ENCODE measurements at places on chromosomes 6 and 20.

DNA sequence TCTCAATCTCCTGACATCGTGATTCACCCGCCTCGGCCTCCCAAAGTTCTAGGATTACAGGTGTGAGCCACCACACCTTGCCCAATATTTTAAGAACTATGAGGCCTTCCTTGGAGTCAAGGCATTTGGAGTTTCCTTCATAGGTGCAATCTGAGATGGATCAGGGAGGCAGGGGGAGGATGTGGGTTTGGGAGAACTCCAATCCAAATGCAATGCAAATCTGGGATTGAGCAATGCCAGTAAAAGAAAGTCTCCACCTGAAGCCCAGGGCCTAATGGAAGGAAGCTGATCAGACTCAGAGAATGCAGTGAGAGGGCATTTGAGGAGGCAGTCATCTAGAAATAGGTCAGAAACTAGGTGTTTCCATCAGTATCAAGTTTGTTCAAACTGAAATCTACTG, 21.2 kb downstream of the RSPH3 start:
- DNase-seq: peak; percentile 27

DNA sequence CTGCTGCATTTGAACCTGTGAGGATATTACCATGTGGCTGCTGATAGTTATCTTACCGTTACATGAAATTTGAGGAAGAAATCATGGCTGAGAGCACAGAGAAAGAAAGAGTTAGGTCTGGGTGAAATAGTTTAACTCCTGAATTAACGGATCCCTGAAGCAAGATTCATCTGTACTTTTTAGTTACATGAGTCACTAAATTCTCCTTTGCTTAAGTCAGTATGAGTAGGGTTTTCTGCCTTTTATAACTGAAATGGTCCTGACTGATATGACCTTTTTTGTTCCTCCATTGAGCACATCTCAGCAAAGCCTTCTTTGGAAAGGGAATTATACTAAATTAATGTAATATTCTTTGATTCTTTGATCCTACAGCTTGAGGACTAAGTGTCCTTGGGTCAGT, 333.3 kb upstream of the ZFP64 start:
- DNase-seq: peak; percentile 24

DNA sequence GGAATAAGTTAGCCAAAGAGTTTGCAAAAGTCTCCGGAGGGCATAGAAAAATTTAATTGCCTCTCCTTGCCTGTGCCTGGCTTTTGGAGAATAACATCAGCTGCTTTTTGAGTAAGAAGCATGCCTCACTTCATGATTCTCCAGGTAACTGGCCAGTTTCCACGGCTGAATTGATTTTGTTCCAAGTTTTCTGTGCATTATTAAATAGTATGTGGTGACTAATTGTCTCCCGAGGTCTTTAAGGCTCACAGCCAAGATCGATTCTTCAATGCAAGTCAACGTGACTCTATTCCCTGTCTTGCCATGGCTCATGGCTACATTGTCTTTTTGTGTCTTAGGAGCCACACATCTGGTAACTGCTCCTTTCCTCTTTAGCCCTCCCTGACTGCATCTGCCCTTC, 54.2 kb downstream of the CNR1 start:
- no peak for DNase-seq

GRCh38 chr20:35849706-35850105, 77.9 kb downstream of the PHF20 start:
- peak; percentile 14 for DNase-seq

DNA sequence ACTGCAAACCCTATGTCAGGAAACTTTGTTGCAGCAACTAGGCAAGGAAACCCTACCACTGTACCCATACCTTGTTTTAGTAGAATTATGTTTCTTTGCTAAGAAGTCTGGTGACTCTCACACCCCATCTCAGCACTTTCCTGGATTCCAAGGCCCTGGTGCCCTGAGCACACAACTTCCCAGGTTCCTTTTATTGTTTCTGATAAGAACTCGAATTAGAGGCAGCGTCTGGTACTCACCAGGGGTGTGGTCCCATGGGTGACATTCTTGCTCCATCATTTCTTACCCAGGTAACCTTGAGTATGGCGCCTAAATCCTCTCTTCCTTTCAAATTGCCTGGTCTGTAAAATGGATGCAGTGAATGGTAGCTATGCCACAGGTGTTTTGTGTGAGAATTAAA, 34.1 kb downstream of the MYB start:
- no peak for DNase-seq

DNA sequence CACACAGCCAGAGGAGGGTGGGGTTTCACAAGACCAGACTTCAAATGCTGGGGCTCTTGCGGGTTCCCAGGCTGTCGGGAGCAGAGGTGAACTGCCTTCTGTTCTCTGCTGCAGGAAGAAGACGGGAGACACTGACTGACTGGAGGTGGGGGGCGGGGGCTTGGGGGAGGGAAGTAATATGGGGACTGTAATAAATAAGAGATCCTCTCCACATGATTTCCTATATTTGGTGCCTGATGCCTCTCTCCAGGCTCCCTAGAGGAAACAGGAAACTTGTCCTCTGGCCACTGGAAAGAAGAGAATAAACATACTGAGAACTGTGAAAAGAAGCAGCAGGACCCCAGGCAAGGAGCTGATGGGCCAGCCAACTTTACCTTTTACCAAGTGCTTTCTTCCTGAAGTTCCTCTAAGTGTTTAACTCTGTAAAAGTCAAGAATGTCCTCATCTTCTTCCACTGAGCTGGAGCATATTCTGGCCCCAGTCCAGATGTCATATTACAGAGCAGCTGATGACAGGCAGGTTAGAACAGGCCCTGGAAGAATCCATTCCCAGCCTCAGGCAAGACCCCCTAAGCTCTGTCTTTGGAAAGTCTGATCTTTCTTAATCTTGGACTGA, 33.2 kb upstream of the ADGRF5 start:
- no peak for DNase-seq

- no peak for DNase-seq
Measured at GRCh38 chr6:137122612-137123011, 50.8 kb downstream of the IL22RA2 start.
